ENCODE measurements at places on chromosomes 6 and 20.

- DNase-seq = no peak
Observed at GRCh38 chr6:151448623-151449022, 3.3 kb downstream of the RMND1 start.

DNA sequence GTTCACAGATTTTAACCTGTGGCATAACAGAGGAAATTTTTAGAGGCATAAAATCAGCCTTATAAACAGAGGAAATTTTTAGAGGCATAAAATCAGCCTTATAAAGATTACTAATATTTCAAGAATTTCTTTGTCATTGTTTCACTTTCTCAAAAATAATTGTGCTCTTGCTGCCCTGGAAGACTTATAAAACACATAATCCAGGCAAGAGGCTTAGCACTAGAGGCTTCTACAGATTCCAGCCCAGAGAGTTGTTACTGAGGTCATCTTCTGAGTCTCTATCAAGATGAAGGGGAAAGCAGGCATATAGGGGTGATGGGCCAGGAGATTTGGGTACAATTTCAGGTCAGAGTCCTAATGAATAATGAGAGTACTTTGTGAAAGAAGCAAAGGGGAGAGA is 85.7 kb downstream of the RFPL4B start:
- DNase-seq = no peak

DNA sequence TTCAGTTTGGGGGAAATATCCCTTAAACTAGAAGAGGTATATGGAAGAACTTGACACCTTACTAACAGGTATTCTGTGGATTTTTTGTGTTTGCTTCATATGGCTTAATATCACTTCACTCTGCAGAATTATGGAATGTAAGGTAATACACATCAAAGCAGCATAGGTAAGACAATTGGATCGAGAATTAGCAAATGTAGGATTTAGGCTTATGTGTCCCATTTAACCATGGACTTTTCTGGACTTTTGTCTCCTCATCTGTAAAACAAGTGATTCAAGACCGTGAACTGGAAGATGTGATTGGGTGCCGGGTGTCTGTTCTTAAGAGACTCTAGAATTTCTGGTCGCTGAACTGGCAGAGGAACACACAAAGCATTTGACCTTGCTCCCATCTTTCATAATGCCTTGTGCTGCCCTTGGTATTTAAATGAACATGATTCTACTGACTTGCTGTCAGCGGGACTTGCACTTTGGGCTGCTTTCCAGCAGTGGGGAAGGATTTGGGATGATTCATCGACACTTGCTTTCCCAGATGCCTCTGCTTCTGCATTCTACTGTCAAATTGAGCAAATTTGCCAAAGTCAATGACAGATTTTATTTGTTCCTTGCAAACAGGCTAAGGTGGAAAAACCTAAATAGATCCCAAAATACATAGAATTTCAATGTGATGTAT is 199.8 kb downstream of the PLCB1 start:
- DNase-seq = no peak

GRCh38 chr6:85283436-85283835 is 166.4 kb upstream of the NT5E start:
- DNase-seq = no peak

DNA sequence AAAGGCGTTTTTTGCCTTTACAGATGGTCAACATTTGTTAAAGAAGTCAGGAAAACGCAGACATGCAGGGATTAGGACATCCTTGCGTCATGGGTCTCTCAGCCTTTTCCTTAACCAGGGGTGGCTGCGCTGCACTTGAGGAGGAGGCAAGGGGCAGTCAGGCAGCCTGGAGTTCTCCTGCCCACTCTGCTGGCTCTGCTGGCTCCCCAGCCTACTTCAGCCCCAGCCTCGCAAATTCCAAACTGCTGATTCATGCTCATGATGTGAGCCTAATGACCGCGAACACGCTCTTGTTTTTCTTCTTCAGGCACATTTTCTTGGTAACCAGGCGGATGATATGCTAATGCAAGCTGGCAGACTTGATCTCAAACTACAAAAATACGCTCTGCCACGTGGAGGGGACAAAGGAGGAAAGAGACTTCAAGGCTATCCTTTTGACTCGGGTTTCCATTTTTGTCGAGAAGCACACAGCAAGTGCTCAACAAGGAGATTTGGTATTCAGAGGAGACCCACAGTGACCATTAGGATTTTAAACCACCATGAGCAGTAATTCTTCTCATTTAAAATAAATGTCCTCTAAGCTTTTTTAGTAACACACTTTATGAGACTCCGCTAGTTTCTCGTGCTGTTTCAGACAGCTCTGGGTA is 290.3 kb upstream of the STXBP5 start:
- no peak for DNase-seq

GRCh38 chr6:81734081-81734480 is 18.4 kb downstream of the TENT5A start:
- DNase-seq = no peak

DNA sequence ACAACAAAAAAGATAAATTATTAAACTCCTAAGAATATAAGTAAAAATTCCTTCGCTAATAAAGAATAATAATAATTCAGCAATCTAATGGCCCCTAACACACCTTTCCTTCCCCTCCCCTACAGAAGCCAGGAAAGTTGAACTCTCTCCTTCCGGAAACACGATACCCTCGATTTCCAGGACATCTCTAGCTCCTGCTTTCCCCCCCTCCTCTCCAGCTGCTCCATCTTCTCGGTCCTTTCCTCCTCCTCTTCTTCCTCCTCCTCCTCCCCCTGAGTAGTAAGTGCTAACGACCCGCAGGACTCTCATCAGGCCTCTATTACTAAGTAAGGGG is 603 bp downstream of the TASP1 start:
- DNase-seq = no peak

DNA sequence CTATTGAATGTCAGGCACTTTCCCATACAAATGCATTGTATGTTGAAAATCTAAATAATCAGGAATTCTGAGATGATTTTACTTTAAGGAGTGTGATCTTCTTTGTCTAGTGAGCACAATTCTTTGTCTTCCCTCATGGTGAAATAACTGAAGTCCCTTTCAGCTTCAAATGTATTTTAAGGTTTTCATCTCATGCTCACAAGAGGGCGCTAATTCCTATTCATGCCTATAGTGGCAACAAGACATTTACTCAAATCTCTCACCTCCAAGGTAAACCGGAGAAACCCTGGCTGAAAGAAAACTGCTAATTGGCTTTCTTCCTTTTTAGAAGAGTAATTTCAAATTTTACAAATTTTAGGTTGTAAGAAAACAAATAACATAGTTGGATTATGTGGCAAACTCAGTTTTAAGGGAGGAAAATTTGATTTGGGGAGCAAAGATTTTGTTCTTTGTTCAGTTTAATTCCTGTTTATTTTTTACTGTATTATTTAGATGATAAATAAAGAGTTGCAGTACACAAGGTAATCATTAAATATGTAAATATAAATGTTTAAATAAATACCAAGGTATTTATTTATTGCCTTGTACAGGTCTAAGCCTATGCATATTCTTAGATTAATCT is 69.1 kb downstream of the SLC35F1 start:
- DNase-seq = no peak

DNA sequence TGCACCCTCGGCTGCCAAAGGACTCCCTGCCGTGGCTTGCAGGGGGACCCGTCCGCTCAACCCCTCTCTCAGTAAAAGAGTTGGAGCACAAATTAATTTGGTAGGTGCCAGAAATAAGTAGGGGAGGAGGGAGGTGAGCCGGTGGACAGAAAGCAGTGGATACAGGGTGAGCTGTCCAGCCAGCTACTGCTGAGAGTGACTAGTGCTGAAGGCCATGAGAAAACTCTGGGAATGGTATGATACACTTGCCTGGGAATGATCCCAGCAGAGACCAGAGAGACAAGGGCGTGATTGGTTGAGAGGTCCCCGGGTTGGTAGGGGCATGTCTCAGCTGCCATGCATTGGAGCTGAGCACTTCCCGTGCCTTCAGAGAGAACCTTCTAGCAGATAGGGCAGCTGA is 15.7 kb downstream of the FOXQ1 start:
- DNase-seq = no peak

DNA sequence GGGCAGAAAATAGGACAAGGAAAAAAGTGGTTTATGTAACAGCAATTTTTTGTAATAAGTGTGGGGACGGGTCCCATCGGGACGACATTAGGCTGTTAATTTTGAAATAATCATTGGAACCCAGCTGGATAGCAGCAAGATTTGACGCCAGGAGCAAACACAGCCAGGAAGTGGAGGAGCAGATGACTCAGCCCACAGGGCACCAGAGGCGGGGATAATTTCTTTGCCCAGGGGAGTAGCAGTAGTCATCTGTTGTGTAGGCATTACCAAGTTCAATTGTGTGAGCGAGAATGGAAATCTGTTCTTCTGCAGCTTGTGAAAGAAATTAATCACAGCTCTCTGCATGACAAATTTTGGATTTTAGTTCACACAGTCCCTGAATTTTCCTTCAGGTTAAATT is 22.6 kb upstream of the RIN2 start:
- DNase-seq = no peak

DNA sequence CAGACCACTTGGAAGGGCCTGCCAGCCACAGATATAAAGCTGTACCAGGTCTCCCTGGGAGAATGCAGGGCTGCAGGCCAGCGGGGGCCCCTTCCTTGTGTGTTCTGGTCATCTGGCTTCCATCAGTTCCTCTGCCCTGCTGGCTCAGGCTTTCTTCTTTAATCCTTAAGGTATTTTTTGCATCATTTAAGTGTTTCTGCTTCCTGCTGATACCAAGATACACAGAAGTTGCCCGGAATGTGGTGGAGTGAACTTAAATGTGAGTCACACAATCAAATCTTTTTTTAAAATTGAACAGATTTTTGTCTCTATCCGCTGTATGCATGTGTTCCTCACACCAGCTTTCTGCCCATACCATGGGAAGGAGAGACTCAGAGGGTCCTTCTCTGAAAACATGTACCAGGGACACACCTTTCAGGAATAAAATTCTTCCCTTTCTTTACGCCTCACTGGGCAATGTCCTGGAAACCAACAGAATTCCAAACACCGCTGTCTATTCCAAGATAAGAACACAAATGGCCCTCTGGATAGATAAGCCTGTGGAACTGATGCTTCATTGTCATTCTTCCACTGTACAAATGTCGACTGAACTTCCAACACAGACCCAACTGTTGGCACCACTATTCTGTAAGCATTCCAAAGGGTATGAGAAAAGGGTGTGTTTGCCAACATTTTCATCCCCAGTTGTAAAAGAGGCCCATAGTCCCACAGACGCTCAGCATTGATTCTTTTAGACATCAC is 206.2 kb upstream of the MYLIP start:
- no peak for DNase-seq

GRCh38 chr6:46967826-46968349 is 46.1 kb upstream of the ADGRF5 start:
- DNase-seq = no peak

DNA sequence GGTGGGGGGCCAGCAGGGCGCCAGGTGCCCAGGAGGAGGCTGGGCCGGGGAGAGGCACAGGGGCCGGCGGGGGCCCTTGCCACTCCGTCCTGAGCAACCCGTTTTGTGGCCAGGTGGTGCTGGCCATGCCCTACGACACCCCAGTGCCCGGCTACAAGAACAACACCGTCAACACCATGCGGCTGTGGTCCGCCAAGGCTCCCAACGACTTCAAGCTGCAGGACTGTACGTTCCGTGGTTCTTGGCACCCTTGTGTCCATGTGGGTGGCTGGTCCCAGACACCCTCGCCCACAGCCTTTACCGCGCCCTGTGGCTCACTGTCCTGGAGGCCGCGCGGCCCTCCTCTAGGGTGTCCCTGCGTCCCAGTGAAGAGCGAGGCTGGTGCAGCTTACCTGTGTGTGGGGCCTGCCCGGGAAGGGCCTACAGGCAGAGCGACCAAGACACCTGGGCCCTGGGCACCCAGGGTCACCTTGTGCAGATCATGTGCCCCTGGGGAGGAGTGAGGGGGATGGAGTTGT is 28.7 kb downstream of the PYGB start:
- DNase-seq = no peak

DNA sequence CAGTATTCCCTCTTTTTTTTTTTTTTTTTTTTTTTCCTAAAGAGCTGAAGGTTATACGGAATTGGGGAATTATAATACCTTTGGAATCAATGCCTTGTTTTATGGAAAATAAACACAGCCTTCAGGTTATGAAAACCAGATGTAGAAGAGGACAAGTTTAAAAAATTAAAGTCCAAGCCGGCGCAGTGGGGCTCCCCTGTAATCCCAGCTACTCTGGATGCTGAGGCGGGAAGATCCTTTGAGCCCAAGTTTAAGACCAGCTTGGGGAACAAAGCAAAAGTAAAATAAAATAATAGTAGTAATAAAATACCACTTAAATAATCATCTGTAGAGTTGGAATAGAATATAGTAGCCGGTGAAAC is 57.3 kb downstream of the TRIM38 start:
- DNase-seq = no peak

GRCh38 chr20:59560588-59561227 is 43.6 kb upstream of the PHACTR3 start:
- no peak for DNase-seq

- no peak for DNase-seq
Observed at GRCh38 chr6:117346142-117346930, 79.4 kb downstream of the ROS1 start.

- no peak for DNase-seq
Observed at GRCh38 chr6:894274-894673, 201.3 kb upstream of the EXOC2 start.

DNA sequence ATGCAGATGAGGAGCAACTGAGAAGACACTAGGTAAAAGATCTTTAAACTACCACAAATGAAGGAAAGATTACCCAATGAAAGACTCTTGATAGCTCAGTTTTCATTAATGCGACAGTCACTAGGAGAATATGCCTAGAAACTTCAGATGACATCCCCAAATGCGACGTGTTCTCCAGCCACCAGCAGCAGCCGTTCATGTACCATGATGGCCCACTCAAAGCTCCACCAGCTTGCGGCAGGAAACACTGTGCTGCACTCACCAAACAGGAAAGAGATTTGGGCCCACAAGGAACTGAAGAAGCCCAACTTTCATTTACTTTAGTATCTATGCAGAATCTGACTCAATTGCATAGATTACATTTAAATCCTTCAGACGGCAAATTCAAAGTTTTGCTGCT is 7.5 kb downstream of the DIDO1 start:
- peak; percentile 29 for DNase-seq

DNA sequence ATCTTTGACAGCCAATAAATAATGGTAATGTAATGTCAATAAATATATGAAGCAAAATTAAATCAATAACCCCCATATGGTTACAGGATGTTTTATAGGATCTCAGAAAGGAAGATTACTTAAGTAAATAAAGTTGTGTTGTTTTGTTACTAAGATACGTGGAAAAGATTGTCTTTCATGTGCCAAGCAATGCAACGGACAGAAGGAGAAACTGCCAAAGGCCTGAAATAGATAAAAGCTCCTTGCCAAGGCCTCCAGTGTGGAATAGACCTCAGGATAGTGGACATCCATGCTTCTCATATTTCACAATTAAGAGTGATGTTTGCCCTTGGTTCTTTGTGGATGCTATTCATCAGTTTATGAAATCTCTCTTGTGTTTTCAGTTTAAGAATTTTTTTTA is 16.4 kb upstream of the FNDC1 start:
- no peak for DNase-seq

- DNase-seq = no peak
Observed at GRCh38 chr6:25179051-25179778, 100.0 kb upstream of the CARMIL1 start.

- DNase-seq = no peak
Observed at GRCh38 chr6:125255201-125255600, 46.6 kb downstream of the HDDC2 start.

DNA sequence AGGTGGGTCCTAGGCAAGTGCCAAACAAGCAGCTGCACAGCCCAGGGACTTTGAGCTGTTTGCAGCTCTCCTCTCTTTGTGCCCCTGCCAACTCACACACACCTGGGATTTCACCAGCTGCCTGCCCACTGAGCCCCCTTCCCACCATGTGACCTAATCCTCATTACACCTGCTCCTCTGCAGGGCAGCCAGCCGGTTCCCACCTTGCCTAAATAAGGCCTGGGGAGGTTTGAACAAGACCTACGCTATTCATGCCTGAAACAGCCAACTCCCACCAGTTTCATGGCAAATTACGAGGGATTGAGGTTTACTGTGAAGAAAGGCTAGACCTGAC is 92.6 kb upstream of the SOX4 start:
- no peak for DNase-seq

All from stimulated activated CD4-positive, alpha-beta T cell treated with anti-CD3 and anti-CD28 coated beads, Interleukin-4, amount 100 ng/mL, for 4 hours (primary cell).